ENCODE measurements at places on chromosomes 7 and 10.

- DNase-seq, result no peak
Observed at GRCh38 chr7:144474800-144475615, 71.5 kb upstream of the NOBOX start.

DNA sequence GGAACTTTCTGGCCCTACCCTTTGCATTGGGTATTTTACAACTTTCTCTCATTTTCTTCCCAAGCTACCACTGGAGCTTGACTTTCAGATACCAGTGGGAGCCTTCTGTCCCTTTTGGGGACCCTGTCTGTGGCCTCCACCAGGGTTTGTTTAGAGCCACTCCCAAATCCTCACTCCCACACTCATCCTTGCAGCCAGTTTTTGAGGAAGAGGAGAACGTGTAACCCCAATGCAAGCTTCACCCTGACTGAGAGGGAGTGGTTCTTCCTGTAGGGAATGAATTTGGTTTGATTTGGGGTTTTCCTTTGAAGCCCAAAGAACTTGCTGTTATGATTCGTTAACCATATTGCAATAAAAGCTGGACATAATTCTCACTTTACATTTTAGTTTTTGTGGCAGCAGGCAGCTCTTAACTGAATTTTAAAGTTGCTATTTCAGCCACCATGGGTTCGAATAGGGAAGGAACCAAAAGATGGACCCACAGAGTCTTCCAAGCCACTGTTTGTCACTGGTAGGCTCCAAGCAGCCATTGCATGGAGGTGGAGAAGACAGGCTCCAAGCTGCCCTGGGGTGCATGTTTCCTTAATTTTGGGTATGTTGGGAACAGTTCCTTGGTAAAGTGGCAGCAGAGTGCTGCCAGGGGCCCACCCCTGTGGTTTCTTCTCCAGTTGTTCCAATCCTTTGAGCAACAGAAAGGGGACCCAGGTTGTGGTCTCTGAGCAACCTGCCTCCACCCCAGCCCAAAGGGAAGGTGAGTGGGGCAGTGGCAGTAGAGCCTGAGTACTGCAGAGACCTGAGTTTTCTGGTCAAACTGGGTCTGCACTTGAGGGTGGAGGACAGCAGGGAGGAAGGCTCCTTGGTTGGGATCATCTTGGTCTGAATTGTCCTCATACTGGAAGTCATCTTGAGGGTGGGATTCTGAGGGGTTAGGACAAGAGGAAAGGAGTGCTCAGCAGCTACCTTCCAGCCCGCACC, 5.1 kb downstream of the EVX1 start:
- no peak for DNase-seq

DNA sequence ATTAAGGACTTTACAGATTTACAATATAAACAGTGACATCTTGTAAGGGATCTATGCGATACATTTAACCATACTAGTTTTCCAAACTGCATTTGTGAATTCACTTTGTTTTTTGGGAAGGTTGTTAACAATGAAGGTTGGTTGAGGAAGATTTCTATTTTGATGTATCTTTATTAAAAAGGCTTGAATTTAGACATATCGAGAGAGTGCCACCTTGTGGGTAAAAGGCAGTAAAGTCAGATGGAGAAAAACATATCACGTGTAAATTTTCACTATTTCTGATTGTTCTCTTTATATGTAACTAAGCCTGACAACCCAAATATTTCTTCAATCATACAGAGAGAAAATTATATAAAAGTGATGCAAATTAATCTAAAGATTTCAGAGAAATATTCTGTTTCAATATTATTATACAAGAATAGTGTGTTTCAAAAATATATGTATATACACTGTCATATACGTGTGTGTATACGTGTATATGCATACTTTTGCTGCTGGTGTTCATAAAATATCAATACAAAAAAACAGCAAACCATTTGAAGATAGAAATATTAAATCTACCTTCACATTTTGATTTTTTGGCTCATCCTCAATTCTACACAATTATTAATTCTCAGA, 988.6 kb downstream of the SORCS1 start:
- no peak for DNase-seq

DNA sequence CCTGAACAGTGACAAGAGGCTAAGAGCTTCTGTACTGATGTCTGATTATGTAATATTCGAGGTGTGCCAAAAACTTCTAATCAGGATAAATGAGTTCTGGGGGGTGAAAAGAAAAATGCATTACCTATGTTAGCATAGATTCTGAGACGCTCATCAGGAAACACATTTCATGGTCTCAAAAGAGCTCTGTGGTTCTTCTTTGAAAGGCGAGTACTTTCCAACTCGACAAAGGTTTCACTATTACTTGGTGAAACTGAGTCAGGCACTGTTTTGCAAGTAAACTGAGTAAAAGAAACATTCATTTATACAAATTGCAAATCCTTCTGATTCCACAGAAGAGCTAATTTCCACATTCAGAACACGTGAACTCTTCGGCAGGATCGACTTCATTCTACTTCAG, 523.2 kb downstream of the GATA3 start:
- no peak for DNase-seq

DNA sequence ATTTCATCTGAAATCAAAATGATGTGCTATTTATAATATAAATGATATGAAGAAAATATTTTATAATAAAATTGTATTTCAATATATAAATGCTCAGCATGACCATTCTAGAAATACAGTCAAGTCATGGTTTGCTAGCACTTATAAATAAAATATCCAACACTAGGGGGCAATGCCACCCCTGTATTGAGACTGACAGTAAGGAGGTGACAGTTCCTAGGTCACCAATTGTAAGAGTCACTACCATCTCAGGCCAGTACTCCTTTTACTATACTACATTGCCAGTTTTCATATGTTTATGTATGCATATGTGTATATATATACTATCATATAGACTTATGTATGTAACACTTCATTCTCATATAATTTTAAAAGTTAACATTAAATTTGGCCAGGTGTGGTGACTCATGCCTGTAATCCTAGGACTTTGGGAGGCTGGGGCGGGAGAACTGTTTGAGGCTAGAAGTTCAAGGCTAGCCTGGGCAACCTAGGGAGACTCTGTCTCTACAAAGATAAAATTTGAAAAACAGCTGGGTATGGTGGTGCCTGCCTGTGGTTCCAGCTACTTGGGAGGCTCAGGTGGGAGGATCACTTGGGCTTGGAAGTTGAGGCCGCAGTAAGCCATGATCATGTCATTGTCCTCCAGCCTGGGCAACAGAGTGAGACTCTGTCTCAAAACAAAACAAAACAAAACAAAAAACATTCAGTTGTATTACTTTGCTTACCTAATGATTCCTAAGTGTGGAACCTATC, 2.4 kb upstream of the CNOT4 start:
- no peak for DNase-seq

DNA sequence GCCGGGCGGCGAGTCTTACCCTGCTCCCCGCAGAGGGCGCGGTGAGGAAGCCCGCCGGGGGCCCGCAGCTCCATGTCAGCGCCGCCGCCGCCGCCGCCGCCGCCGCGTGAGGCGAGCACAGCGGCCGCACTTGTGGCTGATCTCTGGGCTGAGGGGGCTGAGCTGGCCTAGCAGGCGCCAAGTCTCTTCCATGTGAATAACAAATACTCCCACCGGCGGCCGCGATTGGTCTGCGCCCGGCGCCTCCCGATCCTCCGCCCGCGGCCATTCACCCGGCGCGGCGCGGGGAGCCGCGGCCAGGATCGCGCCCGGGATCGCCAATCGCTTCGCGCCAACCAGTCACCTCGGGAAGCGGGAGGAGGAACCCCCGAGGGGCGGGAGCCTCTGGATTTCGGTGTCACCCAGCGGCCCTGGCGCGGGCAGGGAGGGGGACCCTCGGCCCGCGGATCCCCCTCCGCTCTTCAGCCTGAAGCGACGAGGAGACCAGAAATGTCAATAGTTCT, at the start of gene GRM8:
GRM8 (minus strand) TSS at position 164 of the 503 bp plus-strand sequence.
- peak; percentile 72 for DNase-seq

- DNase-seq, result no peak
Observed at GRCh38 chr7:151838072-151838471, 38.8 kb downstream of the PRKAG2 start.

GRCh38 chr10:70295321-70295720, 11.5 kb upstream of the NPFFR1 start:
- DNase-seq, result peak; percentile 67

DNA sequence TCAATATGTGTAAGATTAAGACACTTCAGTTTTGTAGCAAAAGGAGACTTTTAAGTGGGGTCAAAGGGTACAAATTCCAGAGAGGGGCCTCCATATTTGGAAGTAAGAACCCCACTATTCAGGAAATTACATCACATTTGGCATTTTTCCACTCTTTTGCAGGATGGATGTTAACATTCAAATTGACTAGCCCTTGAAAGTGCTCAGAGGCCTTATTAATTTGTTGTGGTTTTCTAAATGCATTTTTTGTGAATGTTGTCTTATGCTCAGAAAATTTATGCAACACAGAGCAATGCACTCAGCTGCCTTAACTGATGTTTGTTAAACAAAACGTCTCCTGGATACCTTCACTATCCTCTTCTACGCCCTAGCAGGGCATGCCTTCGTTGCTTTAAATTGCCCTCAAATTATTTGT, 50.9 kb upstream of the PDLIM1 start:
- no peak for DNase-seq

- no peak for DNase-seq
Observed at GRCh38 chr10:11210211-11210922, 192.7 kb downstream of the CELF2 start.

- DNase-seq, result peak; percentile 65
Observed at GRCh38 chr7:44101966-44102845, 1.9 kb upstream of the AEBP1 start.

- DNase-seq, result no peak
Observed at GRCh38 chr10:87544721-87545120, 40.0 kb downstream of the MINPP1 start.

GRCh38 chr7:157001920-157002818, 8.3 kb downstream of the MNX1 start:
- DNase-seq, result no peak

DNA sequence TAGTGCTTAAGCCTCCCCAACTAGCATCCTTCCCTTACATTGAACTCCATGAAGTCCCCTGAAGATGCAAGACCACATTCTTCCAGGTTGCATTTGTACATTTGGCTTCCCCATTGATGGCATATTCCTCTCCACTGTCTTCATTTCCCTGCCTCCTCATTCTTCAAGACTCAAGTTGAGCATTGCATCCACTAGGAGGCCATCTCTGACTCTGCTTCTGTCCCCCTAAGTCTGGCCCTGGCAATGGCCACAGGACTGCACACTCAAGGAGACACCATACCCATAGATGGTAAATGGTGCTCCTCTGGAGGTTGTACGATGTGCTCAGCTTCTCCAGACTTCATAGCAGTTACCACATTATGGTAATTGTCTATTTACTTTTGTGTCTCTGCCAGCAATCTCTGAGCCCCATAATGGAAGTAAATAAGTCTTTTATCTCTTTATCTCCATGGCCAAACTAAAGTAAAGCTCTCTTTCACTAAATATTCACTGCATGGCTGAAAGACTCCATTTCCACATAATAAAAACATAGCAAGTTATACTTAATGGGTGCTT, 112.6 kb downstream of the PTPRZ1 start:
- no peak for DNase-seq

DNA sequence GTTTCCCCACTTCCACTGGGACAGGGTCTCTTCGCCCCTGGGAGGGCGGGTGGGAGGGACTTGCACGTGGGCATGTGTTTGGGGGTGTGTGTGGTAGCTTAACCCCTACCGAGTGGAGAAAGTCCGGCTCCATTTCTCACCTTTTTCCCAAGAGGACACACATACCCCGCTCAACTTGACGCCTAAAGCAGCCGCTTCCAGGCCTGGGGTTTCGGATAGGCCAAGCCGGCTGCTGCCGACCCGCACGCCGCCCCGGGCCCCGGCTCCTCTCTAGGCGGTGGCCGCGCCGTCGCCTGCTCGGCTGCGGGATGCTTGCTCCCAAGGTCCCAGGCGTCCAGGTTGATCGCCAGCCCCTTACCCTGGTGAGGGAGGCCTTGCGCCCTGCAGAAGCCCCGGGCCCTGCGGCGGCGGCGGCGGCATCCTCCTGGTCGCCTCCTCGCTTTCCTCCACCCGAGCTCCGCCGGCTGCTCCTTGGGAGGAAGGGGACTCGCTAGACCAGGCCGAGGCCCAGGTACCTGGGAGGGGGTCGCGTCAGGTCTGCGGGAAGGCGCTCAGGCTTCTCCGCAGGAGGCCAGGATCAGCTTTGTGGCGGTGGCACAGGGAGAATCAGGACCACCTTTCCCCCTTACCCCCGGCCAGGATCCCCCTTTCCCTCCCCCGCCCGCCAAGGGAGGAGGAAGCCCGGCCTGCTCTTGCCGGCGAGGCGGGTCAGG, 3.2 kb upstream of the GATA3 start:
- no peak for DNase-seq

GRCh38 chr7:83109352-83109751, 53.3 kb downstream of the PCLO start:
- DNase-seq, result no peak

DNA sequence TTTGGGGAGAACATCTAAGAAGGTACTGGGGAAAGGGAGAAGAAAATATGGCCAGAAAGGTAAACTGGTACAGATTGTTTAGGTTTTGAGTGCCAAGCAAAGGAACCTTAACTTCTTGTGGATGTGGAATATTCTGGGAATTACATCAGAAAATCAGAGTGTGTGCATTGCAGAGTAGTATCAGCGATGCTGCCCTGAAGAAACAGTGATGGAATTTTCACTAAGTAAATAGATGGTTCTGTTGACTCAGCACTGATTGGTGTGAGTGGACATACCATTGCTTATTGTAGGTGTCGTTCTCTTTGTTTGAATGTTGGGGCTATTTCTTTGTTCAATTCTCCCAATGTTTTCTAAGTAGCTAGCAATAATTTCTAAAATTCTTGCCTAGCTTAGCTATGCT, 24.4 kb upstream of the AKR1B1 start:
- no peak for DNase-seq

- DNase-seq, result no peak
Observed at GRCh38 chr10:48818861-48819520, 120.6 kb downstream of the LRRC18 start.

DNA sequence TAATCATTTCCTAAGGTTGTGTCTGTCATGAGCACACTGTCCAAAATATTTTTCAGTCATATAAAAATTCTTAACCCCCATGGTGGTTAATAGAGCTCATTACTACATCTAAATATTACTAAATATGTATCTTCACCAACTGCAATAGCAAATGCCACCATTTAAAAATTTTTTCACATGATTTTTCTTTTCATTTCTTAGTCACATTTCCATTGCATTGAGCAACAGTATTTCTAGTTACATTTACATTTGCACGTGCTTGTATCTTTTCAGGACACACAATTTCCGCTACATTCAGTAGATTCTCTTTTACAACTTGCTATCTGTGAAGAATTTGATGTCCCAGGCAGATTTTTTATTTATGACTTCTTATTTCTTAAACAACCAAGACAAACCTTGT, 5.2 kb upstream of the TAS2R40 start:
- no peak for DNase-seq

- no peak for DNase-seq
Observed at GRCh38 chr10:104088239-104088638, 2.6 kb upstream of the COL17A1 start.

DNA sequence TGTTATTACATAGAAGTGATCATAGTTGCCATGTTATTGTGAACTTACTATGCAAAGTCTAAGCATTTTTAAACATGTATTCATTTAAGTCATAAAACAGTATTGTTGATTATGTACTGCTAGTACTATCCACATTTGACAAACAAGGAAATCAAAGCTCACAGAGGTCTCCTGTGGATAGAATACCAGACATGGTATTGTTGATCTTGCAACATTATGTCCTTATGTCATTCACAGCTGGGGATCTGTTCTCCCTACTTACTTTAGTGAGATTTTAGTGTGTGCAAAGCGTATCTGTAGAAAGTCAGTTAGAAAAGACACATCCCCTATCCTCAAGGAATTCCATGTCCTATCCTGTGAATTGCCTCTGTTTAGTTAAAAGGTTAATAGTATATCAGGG, 106.1 kb downstream of the SND1 start:
- no peak for DNase-seq

All from sigmoid colon (tissue), 7 donors.